Peyer's patch (tissue), 4 donors: ENCODE measurements at places on chromosomes 6 and 20. TPM values are rescaled to one million over a fixed set of nuclear protein-coding genes. Genes with fewer than 3 reads are reported as not detected.
A peak's percentile ranks its signal among the peaks of the same experiment; 100 is the strongest.

GRCh38 chr6:114897536-114897935 lies 554.7 kb upstream of the HS3ST5 start:
- no peaks in the 10 kb centered on the region for H3K36me3 ChIP-seq
- H3K27ac ChIP-seq, result no peak overlapping the region
- no peak overlapping the region for H3K4me3 ChIP-seq
- no peaks in the 10 kb centered on the region for H3K4me1 ChIP-seq

Gene OPRL1
- total RNA-seq, result not detected

Gene KCNS1
- total RNA-seq, result 0.27 TPM

Gene TLDC2
- 101 TPM for total RNA-seq

Gene ADGB
- total RNA-seq, result not detected

Gene RIMS4
- total RNA-seq, result not detected

- H3K4me3 ChIP-seq, result no peak overlapping the region
- H3K4me1 ChIP-seq, result no peaks in the 10 kb centered on the region
- no peaks in the 10 kb centered on the region for H3K36me3 ChIP-seq
- no peak overlapping the region for H3K27ac ChIP-seq
- no peaks in the 10 kb centered on the region for H3K27me3 ChIP-seq
Measured at GRCh38 chr20:24764027-24764793, 184.9 kb upstream of the CST7 start.

Gene OR2J3
- not detected for total RNA-seq

GRCh38 chr6:25078141-25078540 lies 142.4 kb upstream of the RIPOR2 start:
- H3K4me1 ChIP-seq, result no peaks in the 10 kb centered on the region
- H3K27me3 ChIP-seq, result no peaks in the 10 kb centered on the region
- no peak overlapping the region for H3K4me3 ChIP-seq
- DNase-seq, result no peak

DNA sequence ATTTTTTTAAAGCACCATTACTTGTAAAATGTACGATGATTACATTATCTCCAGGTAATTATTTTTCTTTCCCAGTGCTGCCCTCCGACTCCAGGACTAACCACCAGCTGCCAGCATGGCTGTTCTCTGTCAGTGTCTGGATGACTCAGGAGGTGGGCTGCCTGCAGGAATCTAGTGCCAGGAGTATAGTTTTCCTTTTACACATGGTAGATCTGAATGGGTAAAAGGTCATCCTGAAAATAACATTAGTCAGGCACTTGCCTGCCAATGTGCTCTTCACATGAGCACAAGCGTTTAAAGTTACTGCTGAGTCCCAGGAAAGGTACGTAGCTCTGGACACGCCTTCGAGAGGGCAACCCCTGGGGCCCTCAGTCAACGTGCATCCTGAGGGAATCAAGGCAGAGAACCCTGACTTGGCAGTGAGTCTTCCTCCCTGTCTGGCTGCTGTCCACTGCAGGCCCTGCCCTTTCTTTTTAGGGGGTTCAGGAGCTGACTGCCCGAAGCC lies 2.4 kb downstream of the DYNLT1 start:
- peak overlapping the region; percentile 99 for H3K27ac ChIP-seq
- peaks cover 4% of the 10 kb centered on the region for H3K4me1 ChIP-seq
- no peaks in the 10 kb centered on the region for H3K36me3 ChIP-seq
- H3K4me3 ChIP-seq, result no peak overlapping the region

- no peak overlapping the region for H3K27ac ChIP-seq
- no peak for DNase-seq
- H3K36me3 ChIP-seq, result no peaks in the 10 kb centered on the region
- H3K4me1 ChIP-seq, result no peaks in the 10 kb centered on the region
- no peaks in the 10 kb centered on the region for H3K27me3 ChIP-seq
- no peak overlapping the region for H3K4me3 ChIP-seq
Measured at GRCh38 chr20:11261533-11262000, 587.8 kb upstream of the JAG1 start.

Gene PPP1R3G
- 1.7 TPM for total RNA-seq

GRCh38 chr6:154885214-154885613 lies 109.9 kb upstream of the TIAM2 start:
- H3K4me1 ChIP-seq, result no peaks in the 10 kb centered on the region
- H3K36me3 ChIP-seq, result no peaks in the 10 kb centered on the region
- H3K4me3 ChIP-seq, result no peak overlapping the region
- H3K27me3 ChIP-seq, result no peaks in the 10 kb centered on the region
- no peak for DNase-seq
